ENCODE measurements at places on chromosomes 12 and 14.

- DNase-seq: no peak
These were observed 52.1 kb downstream of the DAD1 start for GRCh38 chr14:22536853-22537338.

- no peak for DNase-seq
These were observed 25.5 kb upstream of the ADIPOR2 start for GRCh38 chr12:1665366-1665765.

DNA sequence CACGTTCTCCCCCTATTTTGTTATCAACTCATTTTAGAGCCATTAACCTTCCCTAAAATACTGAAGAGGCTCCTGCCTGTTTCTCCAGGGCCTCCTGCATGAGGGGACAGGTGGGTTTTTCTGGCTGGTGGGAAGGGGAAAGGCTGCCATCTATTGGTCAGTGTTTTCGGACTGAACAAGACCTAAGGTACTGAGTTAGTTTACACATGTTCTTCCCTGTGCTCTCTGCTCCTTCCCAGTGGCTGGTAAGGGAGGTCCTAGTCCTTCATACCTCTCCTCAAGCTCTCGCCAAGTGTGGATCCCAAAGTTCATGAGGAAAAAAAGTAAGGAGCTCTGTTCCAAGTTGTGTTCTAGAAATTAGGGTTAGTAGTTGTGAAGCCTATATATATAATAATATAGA, 357.5 kb downstream of the FSCB start:
- peak; percentile 53 for DNase-seq

- no peak for DNase-seq
These were observed 137.6 kb downstream of the TSPAN9 start for GRCh38 chr12:3214526-3215365.

DNA sequence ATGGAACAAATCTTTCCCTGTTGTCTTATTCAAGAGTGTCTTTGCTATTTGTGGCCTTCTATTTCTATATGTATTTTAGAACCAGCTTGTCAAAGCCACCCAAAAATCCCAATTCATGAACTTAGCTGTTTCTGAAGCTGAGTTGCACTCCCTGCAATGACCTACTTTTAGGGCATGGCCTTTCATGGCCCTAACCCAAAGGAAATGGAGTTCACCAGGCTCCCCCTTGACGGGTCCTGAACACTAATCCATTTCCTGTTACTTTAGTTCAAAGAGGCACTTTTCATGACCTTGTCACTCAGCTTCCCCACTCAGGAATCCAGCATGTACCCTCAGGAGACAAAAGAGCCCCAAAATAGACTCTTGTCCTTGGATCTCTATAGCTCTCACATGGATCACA, 7.6 kb downstream of the TMED8 start:
- DNase-seq: no peak

- DNase-seq: no peak
These were observed 8.2 kb downstream of the GOLT1B start for GRCh38 chr12:21509768-21510167.

- no peak for DNase-seq
These were observed 129.6 kb downstream of the GRIN2B start for GRCh38 chr12:13851828-13852227.

DNA sequence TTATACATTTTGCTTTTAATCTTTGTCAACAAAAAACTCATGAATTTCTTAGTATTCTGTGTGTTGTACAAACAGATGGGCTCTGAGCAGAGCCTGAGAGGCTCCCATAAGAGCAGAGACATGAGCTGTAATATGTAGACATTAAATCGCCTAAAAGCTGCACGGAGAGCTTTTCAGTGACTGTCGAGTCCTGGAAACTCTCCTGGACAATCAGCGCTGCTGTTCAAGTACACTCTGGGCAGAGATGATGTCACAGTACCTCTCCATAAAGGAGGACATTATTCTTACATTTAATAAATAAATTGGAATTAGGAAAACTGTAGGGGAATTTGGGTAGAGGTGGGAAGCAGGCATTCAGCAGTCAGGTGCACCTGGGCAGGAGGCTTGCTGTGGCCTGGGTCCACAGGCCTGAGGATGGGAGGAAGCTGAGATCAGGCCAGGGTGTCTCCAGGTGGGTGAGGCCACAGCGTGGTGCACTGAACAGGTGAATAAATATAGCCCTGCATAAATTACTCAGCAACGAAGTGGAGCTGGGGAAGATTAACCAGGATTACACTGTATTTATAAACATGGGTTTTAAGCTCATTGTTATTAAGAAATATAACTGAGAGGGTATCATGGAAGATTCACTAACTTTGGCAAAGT, 13.3 kb upstream of the TCL1A start:
- peak; percentile 10 for DNase-seq

DNA sequence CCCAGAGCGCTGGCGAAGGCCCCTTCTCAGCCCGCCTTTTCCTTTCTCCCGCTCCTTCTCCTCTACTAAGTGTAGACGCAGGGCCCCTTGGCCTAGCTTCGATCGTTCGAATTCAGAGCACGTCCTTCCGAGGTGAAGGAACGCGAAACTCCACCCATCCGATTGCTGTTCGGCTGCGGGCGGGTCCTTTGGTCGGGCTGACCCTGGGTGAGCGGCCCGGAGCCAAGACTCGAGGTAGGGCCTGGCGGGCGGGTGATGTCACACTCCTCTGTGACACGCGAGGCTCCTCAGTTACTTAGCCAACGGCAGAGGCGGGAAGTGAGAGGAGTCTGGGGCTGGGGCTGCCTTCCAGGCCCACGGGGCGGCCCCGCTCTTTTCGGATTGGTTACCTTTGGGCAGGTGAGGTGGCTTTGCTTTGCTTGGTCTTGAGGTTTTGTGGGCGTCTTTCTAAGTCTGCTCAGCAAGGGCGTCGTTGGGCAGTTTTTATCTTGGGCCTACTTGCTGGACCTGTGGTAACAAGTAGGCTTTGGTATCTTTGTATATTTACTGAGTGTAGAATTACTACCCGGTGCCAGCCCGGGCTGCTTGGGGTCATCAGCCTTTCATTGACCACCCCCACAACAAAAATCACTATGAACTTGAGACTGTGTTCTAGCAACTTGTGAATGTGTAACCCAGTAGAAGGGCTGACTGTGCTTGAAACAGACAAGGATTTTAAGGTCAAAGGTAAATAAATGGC, 694 bp downstream of the TMBIM6 start:
- peak; percentile 81 for DNase-seq

GRCh38 chr14:93870377-93870776, 56.8 kb upstream of the FAM181A start:
- DNase-seq: no peak

DNA sequence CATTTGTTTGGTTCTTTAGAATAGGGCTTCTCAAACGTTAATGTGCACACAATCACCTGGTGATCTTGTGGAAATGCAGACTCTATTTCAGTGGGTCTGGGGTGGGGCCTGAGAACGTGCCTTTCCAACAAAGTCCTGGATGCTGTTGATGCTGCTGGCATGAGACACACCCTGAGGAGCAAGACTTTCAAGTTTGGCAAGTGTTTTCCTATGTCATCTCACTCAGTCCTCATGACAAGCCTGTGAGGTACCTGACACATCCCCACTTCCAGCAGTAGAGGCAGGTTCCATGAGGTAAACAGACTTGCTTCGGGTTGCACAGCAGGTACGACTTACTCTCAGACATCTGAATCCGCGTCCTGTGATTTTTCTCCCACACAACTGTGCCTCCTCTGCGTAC, 147.1 kb downstream of the MYRFL start:
- DNase-seq: no peak

GRCh38 chr14:55949708-55950107, 168.5 kb upstream of the PELI2 start:
- no peak for DNase-seq

- no peak for DNase-seq
These were observed 168.1 kb downstream of the BCAT1 start for GRCh38 chr12:24780697-24781368.

DNA sequence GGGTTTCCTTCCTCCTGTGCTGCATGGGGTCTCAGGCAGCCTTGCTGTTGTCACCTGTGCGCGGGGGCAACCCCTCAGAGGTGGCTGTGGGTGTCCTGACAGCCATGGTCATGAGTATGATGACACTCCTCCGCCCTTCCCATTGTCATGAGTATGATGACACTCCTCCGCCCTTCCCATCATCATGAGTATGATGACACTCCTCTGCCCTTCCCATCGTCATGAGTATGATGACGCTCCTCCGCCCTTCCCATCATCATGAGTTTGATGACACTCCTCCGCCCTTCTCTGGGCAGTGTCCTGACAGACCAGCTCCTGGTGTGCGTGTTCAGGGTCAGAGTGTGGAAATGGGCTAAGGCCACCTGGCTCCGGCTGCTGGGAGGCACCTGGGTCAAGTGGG, 40.0 kb downstream of the FBRSL1 start:
- DNase-seq: no peak

DNA sequence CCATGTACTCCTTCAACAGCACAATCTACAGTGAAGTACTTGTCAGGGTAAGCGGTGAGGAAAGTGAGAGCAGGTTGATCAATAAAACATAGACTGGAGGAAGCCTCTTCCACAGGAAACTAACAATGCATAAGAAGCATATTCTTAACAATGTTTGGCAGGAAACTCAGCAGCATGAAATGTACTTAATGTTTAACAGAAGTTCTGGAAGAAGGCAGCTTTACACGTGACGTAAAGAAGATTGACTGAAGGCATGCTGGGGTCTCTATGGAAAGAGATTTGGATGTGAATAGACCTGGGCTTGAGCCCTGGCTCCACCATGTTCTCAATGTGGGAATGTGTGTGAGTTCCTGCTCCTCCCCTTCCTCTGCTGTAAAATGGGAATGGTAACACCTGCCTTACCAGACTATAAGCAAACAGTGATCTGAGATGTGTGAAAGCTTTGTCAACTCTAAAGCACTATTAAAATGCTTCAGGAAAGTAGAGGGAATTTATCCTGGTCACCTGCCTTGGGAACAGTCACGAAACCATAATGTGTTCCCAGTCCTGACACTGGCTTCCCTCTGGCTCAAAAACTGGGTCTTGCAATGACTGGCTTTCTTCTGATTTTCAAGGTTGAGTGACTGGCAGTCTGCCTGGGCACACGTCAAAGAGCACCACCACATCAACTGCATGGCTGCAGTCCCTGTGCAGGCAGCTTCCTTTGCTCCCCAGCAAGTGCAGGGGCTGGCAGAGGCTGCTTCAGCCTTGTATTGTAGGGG, 384.6 kb downstream of the APAF1 start:
- peak; percentile 69 for DNase-seq

DNA sequence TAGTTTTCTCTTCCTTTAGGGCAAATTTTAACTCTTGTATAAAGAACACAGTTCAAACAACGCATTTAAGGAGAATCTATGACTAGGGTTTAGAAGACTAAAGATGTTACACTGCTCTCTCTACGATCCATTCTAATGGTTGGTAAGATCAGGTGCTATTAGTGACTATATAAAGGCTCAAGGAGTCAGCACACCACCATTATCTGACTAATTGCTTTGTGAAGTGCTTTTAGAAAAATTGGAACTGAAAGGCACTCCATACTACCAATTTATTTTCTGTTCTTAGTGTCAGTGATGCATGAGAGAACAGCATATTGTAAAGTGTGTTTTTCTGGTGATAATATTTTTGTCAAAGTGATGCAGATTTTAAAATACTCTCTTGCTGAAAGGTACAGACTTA, 136.8 kb downstream of the SYT1 start:
- DNase-seq: peak; percentile 21

GRCh38 chr14:34912966-34913365, 37.8 kb upstream of the BAZ1A start:
- no peak for DNase-seq

- no peak for DNase-seq
These were observed 110.5 kb downstream of the TGFB3 start for GRCh38 chr14:75871181-75871880.

GRCh38 chr14:98015921-98016320, 1218.7 kb downstream of the VRK1 start:
- DNase-seq: no peak

DNA sequence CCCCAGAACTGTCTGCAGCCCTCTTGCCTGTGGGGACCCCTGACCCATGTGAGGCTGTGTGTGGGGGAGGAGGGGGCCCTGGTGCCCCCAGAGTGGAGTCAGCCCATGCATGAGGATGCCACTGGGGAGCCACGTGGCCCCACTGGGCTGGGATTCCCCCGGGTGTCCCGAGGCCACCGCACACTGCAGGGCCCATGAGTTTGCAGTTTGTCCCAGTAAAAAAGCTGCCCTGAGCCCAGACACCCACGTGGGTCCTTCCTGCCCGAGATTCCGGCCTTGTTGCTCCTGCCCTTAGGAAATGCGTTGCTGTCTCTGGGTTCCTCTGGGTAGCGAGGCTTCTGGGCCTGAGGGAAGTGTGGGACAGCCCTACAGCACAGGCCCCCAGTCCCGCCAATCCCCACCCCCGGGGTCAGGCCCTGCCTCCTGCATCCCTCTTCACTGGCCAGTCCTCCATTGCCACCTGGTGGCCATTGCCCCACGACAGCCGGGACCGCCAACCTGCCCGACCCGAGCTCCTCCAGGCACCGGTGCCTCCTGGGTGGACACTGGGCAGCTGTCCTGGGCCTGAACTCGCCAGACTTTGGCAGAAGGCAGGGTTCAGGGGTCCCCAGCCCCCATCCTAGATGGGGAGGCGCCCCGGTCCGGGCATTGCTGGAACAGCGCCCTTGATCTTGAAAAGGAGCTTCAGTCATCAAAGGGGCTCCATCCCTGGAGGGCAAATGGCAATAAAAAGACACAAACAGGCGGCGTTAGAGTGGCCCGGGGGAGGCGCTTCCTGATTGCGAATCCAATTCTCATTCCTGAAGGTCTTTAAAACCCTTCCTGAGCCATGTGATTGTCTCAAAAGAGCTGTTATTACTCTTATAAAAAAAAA, 15.6 kb upstream of the C14orf180 start:
- no peak for DNase-seq

DNA sequence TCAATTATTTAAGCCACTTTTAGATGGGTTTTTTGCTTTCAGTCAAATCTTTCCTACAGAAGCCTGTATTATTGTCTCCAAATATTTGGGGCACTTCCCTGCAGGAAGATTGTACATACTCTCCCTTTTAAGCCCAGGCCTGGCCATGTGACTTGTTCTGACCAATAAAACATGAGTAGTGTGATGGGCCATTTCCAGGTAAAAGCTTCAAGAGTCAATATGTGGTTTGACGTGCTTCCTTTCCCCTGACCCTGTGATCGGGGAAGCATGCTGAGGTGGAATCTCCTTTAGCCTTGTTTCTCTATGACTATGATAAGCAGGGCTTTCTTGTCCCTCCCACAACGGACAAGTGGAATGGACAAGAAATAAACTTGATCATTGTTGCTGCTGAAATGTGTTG, 14.2 kb upstream of the NIN start:
- no peak for DNase-seq

- DNase-seq: no peak
These were observed 27.1 kb downstream of the POLE start for GRCh38 chr12:132660052-132660451.

DNA sequence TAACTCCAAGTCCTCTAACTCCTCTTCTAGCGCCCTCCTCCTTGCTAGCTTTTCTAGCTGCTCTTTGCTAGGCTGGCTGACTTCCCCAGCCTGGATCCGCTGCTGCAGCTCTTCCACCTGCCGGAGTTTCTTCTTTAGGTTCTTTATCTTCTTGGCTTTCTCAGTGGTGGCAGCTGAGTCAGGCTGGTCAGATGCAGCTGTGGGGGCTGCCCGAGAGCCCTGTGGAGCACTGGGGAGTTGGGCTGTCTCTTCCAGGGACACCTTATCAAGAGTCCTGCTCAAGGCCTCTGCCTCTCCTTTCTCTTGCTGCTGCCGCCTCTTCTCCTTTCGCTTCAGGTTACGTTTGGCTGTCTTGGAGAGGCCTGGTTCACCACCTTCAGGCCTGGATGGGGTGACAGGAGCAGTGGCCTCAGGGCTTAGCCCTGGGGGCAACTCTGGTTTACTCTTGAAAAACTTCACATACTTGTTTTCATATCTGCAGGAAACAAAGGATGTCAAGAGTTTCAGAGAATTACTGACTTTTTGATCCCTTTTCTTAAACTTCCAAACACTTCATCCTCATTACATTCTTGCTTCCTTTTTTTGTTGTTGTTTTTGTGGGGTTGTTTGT, 25.7 kb downstream of the PYM1 start:
- no peak for DNase-seq
